Activated T-helper 2 cell treated with anti-CD3 and anti-CD28 coated beads, Interferon-gamma antibody, Interleukin-2, Interleukin-4, amounts not matched to agents 10 μg/mL and 5 μg/mL and 100 μg/mL, durations not matched to agents 14 hours and 24 hours and 36 hours (primary cell): ENCODE measurements at places on chromosomes 12 and 14. TPM values are rescaled to one million over a fixed set of nuclear protein-coding genes. Genes with fewer than 3 reads are reported as not detected.

DNA sequence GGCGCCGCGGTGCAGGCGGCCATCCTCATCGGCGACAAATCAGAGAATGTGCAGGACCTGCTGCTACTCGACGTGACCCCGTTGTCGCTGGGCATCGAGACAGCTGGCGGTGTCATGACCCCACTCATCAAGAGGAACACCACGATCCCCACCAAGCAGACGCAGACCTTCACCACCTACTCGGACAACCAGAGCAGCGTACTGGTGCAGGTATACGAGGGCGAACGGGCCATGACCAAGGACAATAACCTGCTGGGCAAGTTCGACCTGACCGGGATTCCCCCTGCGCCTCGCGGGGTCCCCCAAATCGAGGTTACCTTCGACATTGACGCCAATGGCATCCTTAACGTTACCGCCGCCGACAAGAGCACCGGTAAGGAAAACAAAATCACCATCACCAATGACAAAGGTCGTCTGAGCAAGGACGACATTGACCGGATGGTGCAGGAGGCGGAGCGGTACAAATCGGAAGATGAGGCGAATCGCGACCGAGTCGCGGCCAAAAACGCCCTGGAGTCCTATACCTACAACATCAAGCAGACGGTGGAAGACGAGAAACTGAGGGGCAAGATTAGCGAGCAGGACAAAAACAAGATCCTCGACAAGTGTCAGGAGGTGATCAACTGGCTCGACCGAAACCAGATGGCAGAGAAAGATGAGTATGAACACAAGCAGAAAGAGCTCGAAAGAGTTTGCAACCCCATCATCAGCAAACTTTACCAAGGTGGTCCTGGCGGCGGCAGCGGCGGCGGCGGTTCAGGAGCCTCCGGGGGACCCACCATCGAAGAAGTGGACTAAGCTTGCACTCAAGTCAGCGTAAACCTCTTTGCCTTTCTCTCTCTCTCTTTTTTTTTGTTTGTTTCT, 1.7 kb downstream of the HSPA2 start:
- H3K36me3 ChIP-seq: peaks cover 14% of the 10 kb centered on the region
- H3K4me1 ChIP-seq: peaks cover 27% of the 10 kb centered on the region
- DNase-seq: no peak
- H3K4me3 ChIP-seq: peak overlapping the region; percentile 93
- peaks cover 42% of the 10 kb centered on the region for H3K27me3 ChIP-seq

The SLC10A1 gene
- not detected in 2 replicates for total RNA-seq

DNA sequence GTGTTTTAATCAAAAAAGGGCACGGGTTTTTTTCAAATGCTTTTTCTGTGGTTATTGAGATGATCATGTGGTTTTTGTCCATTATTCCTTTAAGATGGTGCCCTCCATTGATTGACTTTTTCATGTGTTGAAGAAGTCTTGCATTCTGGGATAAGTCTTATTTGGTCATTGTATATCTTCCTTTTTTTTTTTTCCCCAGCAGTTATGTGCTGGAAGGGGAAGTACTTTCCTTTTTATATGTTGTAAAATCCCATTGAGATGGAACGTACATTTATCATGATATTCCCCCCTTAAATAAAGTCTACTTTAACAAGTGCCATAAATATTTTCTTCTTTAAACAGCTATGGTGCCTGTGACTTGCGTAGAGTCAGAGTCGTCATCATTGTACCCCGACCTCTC, 24.8 kb upstream of the MUCL1 start:
- H3K27ac ChIP-seq: no peak overlapping the region
- DNase-seq: no peak
- H3K4me3 ChIP-seq: no peak overlapping the region
- no peaks in the 10 kb centered on the region for H3K4me1 ChIP-seq

GRCh38 chr12:449203-449602, 10.5 kb upstream of the B4GALNT3 start:
- no peaks in the 10 kb centered on the region for H3K36me3 ChIP-seq
- H3K4me3 ChIP-seq: no peak overlapping the region

GRCh38 chr12:68780731-68781130, 27.2 kb upstream of the MDM2 start:
- no peak overlapping the region for H3K4me3 ChIP-seq
- no peaks in the 10 kb centered on the region for H3K27me3 ChIP-seq
- H3K36me3 ChIP-seq: no peaks in the 10 kb centered on the region
- H3K27ac ChIP-seq: no peak overlapping the region

The CCDC198 gene
- total RNA-seq: not detected in 2 replicates

The ARHGEF40 gene
- 0.05 and 0.16 TPM in 2 replicates for total RNA-seq

The STON2 gene
- not detected in 2 replicates for total RNA-seq

GRCh38 chr12:112303004-112303403, 79.2 kb downstream of the HECTD4 start:
- H3K4me1 ChIP-seq: peaks cover 7% of the 10 kb centered on the region
- peak; percentile 23 for DNase-seq

The ADIPOR2 gene
- 69.2 and 81.0 TPM in 2 replicates for total RNA-seq

DNA sequence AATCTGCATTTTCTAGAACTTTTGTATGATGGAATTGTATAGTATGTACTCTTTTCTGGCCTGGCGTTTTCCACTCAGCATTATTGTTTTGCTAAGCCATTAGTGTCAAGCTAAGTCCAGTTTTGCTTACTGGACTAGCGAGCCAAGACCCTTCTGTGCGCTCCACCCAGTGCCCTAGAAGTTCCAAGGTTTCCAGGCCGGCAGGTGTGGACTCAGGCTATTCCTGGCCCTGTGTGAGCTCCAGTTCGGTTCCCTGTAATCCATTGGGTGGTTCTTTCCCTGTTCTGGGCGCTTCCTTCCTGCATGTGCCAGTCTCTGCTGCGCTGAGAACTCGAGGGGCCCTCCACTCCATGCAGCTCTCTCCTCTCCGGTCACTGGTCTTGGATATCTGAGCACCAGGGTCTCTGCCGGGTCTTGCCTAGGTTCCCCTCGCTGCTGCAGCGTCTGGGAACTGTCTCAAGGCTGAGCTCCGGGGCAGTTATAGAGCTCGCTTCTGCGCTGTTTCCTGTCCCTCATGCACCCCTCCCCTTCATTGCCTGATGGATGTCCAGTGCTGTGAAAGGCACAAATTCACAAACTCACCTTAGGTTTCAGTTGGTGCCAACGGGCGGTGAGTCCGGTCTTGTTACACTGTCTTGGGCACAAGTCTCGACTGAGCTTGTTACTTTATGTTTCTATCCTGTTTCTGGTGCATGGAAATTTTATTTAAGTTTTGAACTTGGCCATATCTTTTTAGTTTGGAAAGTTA, 100.8 kb downstream of the ADGRD1 start:
- no peaks in the 10 kb centered on the region for H3K36me3 ChIP-seq
- peaks cover 9% of the 10 kb centered on the region for H3K27me3 ChIP-seq
- no peak overlapping the region for H3K4me3 ChIP-seq
- H3K27ac ChIP-seq: no peak overlapping the region
- peaks cover 12% of the 10 kb centered on the region for H3K4me1 ChIP-seq

GRCh38 chr12:113808095-113808951, 157.8 kb downstream of the RBM19 start:
- H3K27me3 ChIP-seq: no peaks in the 10 kb centered on the region
- H3K4me1 ChIP-seq: no peaks in the 10 kb centered on the region
- no peak overlapping the region for H3K27ac ChIP-seq
- H3K36me3 ChIP-seq: peaks cover 6% of the 10 kb centered on the region
- no peak overlapping the region for H3K4me3 ChIP-seq
- no peak for DNase-seq

GRCh38 chr12:19223018-19223417, 93.5 kb downstream of the PLEKHA5 start:
- H3K27ac ChIP-seq: no peak overlapping the region
- DNase-seq: no peak
- no peaks in the 10 kb centered on the region for H3K36me3 ChIP-seq
- H3K4me3 ChIP-seq: no peak overlapping the region
- H3K27me3 ChIP-seq: peaks cover 3% of the 10 kb centered on the region

DNA sequence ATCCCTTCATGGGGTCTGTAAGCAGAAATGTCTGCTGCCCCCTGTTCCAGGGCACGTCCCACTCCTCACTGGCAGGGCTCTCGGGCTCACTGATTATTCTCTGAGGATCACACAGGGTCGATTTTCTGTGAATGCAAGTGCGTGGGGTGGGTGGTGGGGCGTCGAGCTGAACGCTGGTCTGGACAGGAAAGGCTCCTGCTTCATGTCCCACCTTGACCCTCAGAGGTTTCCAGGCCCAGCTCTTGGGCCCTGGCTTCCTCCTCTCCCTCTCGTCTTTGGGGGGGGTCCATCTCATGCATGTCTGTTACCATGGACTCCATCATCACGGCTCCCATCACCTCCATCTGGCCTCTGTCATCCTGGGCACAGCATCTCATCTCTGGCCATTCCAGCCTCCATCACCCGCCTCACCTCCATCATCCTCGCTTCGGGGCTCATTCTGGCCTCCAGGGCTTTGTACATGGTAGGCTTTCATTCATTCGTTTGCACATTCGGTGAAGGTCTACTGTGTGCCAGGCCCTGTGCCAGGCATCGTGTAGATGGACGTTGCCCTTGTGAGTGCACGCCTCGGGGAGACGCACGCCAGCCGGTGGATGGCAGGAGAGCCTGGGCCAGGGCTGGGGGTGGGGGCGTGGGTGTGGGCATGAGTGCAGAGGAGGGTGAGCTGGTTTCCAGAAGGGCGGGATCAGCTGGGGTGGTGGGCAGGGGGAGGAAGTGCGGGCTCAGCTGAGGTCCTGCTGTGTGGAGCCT, 34.7 kb downstream of the RTL1 start:
- no peak overlapping the region for H3K4me3 ChIP-seq
- no peaks in the 10 kb centered on the region for H3K4me1 ChIP-seq

DNA sequence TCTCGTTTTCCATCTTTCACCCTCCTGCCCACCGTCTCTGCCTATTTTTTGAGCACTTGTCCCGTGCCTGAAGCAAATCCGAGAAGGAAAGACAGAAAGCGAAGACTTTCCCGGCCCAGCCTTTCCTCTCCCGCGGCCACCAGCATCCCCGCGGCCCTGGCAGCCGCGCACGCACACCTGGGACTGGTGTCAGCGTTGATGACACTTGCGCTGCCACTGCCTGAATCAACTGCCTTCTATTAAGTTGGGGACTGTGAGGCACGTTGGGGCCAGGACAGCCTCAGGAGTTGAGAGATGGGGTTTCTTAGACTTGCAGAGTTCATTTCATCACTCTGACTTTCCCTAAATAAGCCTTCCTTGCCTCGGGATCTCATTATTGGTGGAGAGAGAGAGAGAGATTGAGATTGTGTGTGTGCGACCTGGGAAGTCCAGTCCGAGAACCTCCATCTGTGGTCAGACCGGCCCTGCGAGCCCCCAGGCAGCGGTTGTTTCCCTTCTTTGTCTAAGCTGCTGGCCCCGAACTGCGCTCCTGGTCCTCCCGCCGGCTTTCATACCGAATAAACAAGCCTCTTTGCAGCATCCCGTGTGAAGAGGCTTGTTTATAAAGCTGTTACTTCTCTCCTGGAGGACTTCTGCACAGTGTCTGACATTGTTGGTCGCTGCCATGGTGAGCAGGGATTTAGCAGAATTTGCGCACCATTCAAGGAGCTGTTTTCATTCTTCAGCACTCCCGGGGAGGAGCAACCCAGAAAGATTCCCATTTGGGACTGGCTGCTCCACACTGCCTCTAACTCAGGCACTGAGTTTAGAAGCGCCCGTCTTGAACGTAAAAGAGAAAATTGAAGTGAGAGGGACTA, 1.5 kb downstream of the PDZRN4 start:
- no peak for DNase-seq
- no peak overlapping the region for H3K27ac ChIP-seq
- peaks cover 38% of the 10 kb centered on the region for H3K27me3 ChIP-seq
- no peaks in the 10 kb centered on the region for H3K4me1 ChIP-seq

The OTOGL gene
- total RNA-seq: 0.16 TPM in 1 of 2 replicates, not detected in the other

DNA sequence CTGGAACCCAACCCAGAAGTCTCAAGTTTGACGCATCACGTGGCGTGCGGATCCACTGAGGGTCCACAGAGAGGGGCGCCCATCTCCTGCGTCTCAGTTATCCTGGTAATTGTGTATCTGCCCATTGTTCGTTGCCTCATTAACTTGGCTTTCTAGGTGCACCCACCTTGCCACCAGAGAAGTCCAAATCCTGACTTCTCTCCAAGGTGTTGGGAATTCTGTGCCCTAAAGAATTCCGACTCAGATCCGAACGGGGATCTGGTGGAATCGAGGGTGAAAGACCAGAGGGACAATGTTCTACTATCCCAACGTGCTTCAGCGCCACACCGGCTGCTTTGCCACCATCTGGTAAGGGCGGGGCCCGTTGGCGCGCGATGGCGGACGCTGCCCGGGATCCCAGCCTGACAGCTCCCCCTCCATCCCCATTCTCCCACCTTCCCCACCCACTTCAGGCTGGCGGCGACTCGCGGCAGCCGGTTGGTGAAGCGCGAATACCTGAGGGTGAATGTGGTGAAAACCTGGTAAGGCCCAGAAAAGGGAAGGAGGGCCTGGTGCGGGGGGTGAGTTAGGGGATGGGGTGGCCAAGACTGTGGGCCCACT, 481 bp downstream of the REC8 start:
- H3K27ac ChIP-seq: no peak overlapping the region
- no peak for DNase-seq
- H3K4me1 ChIP-seq: peaks cover 24% of the 10 kb centered on the region
- no peaks in the 10 kb centered on the region for H3K27me3 ChIP-seq
- H3K4me3 ChIP-seq: peak overlapping the region; percentile 60

- H3K27me3 ChIP-seq: peaks cover 35% of the 10 kb centered on the region
- H3K4me3 ChIP-seq: no peak overlapping the region
- DNase-seq: no peak
- H3K36me3 ChIP-seq: no peaks in the 10 kb centered on the region
- H3K4me1 ChIP-seq: peaks cover 3% of the 10 kb centered on the region
These were observed 4.5 kb upstream of the NFYB start for GRCh38 chr12:104142543-104142942.

GRCh38 chr14:105993814-105994213, 467.4 kb downstream of the TMEM121 start:
- H3K4me1 ChIP-seq: peaks cover 39% of the 10 kb centered on the region
- H3K27me3 ChIP-seq: no peaks in the 10 kb centered on the region
- H3K27ac ChIP-seq: no peak overlapping the region
- DNase-seq: no peak
- no peak overlapping the region for H3K4me3 ChIP-seq
- H3K36me3 ChIP-seq: no peaks in the 10 kb centered on the region

- H3K27me3 ChIP-seq: no peaks in the 10 kb centered on the region
- no peak overlapping the region for H3K27ac ChIP-seq
- no peak for DNase-seq
- H3K4me1 ChIP-seq: peaks cover 41% of the 10 kb centered on the region
- no peaks in the 10 kb centered on the region for H3K36me3 ChIP-seq
These were observed 92.1 kb downstream of the LRRC74A start for GRCh38 chr14:76918256-76918781.

GRCh38 chr12:127035011-127035879, 1231.7 kb upstream of the TMEM132C start:
- H3K27ac ChIP-seq: no peak overlapping the region
- H3K36me3 ChIP-seq: no peaks in the 10 kb centered on the region
- DNase-seq: no peak
- no peak overlapping the region for H3K4me3 ChIP-seq
- H3K27me3 ChIP-seq: no peaks in the 10 kb centered on the region
- H3K4me1 ChIP-seq: no peaks in the 10 kb centered on the region

The NUP37 gene
- total RNA-seq: 93.1 and 93.9 TPM in 2 replicates

The TAS2R9 gene
- total RNA-seq: not detected in 2 replicates
